ENCODE measurements at places on chromosomes 16 and 17.

DNA sequence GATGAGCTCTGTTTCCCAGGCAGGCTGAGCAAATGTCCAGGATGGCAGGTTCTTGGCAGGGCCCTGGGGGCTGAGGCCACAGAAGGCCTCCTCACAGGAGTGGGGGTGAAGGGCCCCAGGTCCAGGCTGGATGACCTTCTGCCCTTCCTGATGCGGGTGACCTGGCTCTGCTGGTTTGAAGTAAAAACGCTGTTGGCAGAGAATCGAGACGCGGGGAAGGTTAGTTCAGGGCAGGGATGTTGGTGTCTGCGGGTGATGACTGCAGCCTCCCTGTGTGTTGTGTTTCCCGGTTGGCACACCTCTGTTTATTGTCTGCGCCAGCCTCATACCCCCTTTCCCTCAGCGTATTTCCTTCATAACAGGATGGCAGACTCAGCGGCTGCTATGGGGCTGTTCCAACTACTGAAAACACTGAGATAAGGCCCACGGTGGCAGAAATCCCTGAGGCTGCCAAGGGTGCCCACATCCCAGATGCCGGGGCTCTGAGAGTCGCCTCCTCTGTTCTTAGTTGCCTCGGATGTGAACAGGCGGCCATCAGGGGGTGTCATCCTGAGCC is 104.6 kb downstream of the METRNL start:
- DNase-seq = no peak

GRCh38 chr16:76614269-76614668 is 337.1 kb downstream of the CNTNAP4 start:
- no peak for DNase-seq

GRCh38 chr17:45316434-45317110 is at the start of gene MAP3K14:
Gene MAP3K14, minus strand, starts transcription at chr17:45317020. Its CDS starts 26,275 bp downstream, at chr17:45290745.
- peak; percentile 33 for DNase-seq

DNA sequence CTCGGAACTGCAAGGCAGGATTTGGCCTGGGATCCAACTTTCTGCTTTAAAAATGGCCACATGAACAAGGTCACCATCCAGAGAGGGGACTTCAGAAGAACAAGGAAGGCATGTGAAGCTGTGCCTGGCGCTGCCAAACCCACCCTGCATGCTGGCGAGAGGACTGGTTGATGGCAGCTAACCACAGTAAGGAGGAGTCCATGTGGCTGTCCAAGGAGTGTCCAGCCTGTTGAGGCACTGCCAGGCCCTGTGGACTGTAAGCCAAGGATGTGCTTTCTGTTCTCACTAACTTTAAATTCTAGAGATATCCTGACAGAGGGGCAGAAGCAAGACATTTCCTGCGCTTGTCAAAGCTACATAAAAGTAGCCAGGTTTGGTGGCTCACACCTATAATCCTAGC is 40.4 kb downstream of the CDK5R1 start:
- DNase-seq = no peak

DNA sequence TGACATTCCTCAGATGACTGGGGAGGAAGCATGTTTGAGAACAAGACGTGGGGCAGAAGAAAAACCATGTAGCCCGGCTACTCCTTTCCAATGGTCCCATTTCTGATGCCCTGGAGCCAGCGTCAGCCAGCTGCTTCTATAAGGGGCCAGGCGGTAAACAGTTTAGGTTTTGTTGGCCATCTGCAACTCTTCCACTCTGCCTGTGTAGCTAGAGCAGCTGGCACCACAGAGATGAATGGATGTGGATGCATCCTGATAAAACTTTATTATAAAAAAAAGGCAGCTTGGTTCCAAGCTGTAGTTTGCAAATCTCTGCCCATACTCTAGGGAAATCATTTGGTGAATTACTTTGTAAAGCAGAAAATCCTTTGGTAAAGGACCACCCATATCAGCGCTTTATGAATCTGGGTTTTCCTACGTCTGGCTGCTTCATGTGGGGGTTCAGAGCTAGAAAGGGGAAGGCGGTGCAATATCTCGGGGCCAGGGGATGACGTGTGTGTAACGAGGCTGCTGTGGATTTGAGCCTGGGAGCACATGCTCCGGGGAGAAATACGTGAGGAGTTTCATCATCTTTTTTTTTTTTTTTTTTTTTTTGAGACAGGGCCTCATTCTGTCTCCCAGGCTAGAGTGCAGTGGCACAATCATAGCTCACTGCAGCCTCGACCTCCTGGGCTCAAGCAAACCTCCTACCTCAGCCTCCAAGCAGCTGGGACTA is 3.4 kb upstream of the SRL start:
- no peak for DNase-seq

- DNase-seq = no peak
Observed at GRCh38 chr16:51113236-51114125, 37.6 kb downstream of the SALL1 start.
